ENCODE measurements at places on chromosomes 13 and 19. TPM values are rescaled to one million over a fixed set of nuclear protein-coding genes. Genes with fewer than 3 reads are reported as not detected.

The FCER2 gene
- 2.9 TPM for total RNA-seq

The CD70 gene
- not detected for total RNA-seq

The ZNF865 gene
- 13.4 TPM for total RNA-seq

The UGGT2 gene
- 52.1 TPM for total RNA-seq

The SUGT1 gene
- total RNA-seq = 44.2 TPM

The NRTN gene
- total RNA-seq = not detected

The CPT1C gene
- total RNA-seq = 24.4 TPM

DNA sequence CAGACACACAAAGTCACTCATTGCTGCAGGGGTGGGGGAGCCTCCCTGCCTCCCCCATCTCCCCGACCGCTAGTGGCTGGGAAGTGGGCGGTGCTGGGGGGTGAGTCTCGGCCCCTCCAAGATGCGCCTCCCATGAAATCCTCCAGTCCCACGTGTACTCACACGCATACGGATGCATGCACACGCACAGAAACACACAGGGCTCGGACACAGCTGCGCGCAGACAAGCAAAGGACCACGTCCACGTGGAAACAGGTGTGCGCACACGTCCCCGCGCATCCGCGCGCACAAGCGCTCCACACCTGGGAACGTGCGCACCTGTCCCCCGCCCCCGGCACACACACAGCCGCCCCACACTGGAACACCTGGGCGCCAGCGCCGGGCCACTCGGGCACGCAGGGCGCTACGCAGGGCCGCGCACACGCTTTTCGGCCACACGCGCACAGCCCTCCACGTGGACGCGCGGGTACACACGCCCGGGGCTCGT is 687 bp downstream of the MATK start:
- DNase-seq = no peak

DNA sequence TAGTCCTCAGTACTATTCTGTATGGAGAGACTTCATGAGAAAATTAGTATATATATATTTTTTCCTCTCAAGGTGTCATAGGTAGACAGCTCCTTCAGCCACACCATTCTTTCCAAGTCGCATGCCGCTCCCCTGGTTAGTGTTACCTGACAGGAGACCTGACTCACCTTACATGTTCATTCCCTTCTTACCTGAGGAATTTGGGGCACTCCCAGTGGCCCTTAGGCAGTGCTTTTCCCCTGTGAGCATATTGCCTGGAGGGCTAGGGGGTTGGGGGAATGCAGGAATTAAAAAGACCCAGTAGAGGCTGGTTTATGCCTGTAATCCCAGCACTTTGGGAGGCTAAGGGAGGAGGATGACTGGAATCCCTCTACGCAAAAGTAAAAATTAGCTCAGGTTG is 9.0 kb upstream of the ACTN4 start:
- no peak for DNase-seq

DNA sequence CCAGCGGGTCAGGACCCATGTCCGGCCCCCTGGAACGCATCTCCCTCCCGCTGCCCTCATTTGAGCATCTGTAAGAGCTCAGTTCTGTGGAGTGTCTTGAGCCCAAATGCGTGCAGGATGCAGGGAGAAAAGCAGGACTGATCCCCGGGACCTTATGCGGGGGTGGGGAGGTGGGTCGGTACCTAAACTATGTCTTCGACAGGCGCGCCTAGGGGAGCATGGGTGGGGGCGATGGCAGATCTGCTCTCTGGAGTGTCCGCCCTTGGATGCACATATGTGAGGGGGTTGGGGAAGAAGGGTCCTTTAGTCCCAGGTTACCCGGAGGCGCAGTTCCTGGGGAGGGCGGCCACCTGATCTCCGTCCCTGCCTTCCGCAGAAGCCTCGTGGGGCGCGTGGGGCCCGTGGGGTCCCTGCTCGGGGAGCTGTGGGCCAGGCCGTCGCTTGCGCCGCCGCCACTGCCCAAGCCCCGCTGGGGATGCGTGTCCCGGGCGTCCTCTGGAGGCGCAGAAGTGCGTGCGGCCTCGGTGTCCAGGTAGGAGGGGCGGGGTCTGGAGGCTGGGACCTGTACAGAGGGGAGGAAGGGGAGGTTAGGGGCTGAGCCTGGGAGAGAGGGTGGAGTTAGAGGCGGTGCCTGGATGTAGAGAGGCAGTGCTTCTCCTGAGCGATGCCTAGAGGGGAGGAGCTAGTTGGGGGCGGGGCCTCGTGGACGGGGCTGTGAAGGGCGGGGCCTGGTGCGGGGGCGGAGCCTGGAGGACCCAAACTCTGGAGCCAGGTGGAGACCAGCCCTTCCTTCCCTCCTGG is 2.9 kb downstream of the CILP2 start:
- peak; percentile 84 for DNase-seq

GRCh38 chr19:14116918-14117578 is 514 bp downstream of the PRKACA start:
- DNase-seq = peak; percentile 68

- no peak for DNase-seq
Measured at GRCh38 chr19:5642204-5642603, 19.3 kb downstream of the SAFB start.

DNA sequence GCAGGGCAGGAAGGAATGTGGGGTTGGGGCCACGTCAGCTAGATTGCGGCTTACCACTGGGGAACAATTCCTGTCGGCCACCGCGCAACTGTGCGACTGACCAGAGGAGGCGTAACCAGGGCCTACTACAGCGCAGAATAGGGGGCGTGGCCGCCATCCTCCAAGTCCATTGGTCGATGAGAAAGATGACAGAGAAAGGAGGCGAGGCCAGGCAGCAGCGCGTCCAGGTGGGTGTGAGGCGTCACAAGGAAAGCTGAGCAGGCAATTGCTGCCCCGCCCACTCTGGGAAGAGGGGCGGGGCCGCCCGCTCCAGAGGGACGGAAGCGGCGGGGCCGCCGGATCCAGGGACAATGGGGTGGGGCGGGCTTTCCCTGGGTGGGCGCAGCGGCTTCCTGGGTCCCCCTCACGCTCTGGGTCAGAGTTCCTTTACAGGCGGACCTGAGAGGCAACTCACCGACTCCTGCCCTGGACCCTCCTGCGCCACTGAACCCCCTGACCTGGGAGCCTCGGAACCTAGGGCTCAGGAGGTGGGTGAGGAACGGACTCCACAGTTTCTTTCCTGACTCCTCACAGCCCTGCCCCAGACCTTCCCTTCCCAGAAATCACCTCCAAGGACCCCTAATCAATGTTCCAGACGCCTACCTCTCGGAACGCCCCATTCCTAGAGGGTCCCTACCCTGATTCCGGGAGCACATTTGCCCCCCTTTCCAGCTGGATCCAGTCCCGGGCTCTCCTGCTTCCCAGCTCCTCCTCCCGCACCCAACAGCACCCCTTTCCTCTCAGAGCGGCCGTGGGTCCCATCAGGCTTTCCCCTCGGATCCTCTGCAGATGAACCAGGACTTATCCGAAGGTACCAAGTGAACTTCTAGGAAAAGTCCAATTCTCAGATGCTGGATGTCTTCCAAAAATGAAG is 101.5 kb upstream of the ZNF492 start:
- peak; percentile 94 for DNase-seq

GRCh38 chr13:20159646-20160305 is 1.1 kb downstream of the GJA3 start:
- no peak for DNase-seq

GRCh38 chr13:113793718-113794085 is 34.7 kb downstream of the TMEM255B start:
- DNase-seq = no peak

DNA sequence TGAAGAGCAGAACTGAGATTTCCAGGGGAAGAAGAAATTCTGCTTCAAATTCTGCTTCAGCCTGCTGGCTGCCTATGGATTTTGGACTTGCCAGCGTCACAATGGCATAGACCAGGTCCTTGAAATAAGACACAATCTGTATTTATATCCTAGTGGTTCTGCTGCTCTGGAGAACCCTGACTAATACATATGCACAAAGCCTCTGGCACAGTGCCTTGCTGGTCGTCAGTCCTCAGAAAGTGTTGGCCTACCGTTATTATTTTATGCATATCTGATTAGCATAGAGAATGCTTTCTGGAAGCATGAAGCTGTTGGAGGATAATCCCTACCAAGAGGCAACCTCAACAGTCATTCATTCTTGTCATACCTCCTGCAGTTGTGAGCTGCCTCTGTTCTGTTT is 213.7 kb downstream of the B3GLCT start:
- DNase-seq = no peak

DNA sequence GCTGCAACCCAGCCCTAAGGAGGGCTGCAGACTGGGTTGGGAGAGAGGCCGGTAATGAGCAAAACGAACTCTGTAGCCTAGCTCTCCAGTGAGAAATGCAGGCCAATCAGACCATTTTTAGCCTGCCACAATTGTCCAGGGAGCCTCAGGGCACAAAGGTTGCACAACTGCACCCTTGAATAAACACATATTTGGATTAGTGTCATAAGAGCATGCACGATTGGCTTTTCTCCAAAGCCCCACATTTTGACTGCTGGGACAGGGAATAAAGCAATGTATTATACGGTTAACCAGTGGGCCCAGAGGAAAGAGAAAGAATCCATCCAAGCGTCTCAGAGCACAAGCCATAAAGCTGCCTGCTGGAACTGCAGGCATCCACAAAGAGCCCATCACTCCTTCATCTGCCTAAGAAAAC is 729.4 kb upstream of the SGCG start:
- no peak for DNase-seq

- DNase-seq = no peak
Measured at GRCh38 chr13:105665284-105665683, 870.2 kb downstream of the EFNB2 start.

GRCh38 chr13:26343816-26344215 is 89.9 kb downstream of the CDK8 start:
- no peak for DNase-seq

DNA sequence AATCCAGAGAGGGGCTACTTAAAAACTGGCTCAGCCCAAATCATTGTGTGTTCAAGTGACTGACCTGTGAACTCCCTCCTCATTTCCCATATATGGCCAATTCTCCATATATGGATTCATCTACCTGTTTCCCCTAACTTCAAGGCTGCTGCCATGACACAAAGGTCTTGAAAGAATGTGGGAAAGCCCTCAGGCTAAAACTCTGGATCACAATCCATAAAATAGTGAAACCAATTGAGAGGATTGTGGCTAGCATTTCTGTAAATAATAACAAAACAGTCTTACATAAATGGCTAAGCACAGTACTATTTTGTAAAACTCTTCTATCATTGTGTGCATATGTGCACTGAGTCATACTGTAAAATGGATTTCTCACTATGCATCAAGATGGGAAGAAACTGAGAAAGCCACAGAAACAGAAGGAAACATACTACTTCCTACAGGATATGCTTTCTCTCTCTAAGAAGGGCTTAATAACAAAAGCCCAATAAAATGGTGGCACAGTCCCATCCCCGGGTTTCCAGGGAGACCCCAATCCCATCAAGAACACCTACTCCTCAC is 80.5 kb downstream of the FOXO1 start:
- no peak for DNase-seq

DNA sequence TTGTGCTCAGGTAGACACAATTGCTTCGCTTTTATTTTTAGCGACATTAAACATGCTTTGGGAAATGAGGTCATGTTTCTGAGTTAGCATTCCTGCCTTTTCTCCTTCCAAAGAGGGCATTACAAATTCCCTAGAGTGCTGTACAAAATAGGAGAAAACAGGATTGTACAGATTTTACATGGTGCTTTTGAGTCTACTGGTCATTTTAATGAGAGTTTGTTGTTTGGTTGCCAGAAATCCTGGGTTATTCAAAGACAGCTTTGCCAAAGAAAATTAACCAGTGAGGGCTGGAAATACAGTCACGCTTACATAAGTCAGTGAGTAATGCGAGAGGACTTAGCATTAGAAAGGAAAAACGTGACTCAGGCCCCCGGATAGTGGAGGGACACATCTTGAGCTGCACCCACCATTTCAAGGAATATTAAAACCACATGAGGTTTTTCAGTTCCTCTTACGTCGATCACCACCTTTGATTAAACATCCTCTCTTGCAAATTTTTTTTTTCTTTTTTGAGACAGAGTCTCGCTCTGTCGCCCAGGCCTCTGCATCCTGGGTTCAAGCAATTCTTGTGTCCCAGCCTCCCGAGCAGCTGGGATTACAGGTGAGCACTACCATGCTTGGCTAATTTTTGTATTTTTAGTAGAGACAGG is 55.4 kb downstream of the SACS start:
- no peak for DNase-seq

DNA sequence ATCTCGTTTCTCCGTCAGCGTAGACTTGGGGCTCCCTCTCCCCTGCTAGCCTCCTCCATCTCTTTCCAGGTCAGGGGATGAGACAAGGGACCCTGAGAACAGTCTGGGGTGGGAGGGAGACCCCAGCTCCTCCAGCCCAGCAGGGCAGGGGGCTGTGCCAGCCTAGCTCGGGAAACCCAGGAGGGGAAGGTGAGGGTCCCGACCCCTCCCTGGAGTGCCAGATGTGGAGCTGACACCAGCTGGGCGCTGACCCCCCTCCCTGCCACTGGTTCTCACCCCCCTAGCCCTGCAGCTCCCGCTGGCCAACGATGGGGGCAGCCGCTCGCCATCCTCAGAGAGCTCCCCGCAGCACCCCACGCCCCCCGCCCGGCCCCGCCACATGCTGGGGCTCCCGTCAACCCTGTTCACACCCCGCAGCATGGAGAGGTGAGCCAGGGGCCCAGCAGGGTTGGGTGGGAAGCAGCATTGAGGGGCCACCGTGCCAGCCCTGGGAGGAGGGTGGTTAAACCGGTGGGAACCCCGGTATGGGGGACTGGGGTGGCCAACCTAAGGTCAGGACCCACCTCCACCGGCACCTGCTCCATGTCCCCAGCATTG is 5.1 kb upstream of the TGFBR3L start:
- DNase-seq = no peak

DNA sequence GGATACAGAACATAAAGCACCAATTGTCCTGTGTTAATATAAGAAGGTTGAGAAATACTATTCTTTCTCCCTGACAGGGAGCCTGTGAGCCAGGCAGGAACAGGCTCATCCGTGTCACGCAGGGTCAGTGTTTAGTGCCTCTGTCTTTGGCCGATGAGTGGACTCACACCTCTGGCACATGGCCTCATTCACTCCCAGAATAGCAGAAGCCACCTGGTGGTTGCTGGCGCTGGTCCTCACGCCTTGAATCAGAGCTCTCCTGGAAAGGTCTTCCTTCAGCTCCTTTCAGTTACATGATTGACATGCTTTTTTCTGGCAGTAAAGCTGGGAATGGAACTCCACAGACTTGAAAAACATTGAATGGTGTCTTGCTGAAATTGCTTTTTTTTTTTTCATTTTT is 28.1 kb upstream of the SIAH3 start:
- no peak for DNase-seq
